Activated T-cell treated with anti-CD3 and anti-CD28 coated beads for 1 hour (primary cell): ENCODE measurements at places on chromosomes 3 and 15.

- DNase-seq: no peak
Observed at GRCh38 chr3:168579010-168579409, 483.3 kb upstream of the GOLIM4 start.

DNA sequence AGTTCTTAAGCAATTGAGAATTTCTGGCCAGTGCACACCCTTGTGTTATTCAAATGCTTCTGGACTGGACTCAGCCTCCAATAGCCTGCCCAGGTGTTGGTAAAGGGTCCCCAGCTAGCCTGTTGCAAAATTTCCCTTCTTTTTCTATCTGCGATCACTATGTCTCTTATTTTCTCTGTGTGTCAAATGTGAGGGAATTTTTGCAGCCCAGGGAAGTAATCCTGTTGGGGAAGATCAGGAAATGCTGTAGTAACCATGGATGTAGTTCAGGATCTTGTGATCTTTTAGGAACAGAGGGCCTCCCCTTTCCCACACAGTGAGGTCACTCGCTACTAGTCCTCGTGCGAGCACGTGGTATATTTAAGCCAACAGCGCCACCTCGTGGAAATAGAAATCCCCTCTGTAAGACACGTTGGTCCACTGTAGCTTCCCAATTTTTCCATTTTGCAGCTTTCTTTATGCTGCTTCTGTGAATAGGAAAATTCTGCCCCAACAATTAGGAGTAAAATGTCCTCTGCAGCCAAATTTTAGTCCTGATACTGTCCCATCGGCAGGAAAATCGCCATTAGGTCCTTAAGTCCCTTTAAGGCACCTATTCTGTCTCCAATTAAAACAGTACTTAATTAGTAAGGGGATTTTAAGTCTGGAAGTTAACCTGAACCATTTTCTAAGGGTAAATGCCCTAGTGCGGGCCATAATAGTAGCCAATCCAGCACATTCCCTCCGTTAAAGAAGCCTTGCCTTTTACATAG lies 4.0 kb upstream of the SMCO1 start:
- peak; percentile 32 for DNase-seq

GRCh38 chr3:74080056-74080461 lies 455.3 kb upstream of the PDZRN3 start:
- DNase-seq: no peak

GRCh38 chr3:31505371-31506048 lies 27.2 kb upstream of the STT3B start:
- no peak for DNase-seq

GRCh38 chr3:143067201-143067600 lies 52.4 kb upstream of the CHST2 start:
- no peak for DNase-seq

DNA sequence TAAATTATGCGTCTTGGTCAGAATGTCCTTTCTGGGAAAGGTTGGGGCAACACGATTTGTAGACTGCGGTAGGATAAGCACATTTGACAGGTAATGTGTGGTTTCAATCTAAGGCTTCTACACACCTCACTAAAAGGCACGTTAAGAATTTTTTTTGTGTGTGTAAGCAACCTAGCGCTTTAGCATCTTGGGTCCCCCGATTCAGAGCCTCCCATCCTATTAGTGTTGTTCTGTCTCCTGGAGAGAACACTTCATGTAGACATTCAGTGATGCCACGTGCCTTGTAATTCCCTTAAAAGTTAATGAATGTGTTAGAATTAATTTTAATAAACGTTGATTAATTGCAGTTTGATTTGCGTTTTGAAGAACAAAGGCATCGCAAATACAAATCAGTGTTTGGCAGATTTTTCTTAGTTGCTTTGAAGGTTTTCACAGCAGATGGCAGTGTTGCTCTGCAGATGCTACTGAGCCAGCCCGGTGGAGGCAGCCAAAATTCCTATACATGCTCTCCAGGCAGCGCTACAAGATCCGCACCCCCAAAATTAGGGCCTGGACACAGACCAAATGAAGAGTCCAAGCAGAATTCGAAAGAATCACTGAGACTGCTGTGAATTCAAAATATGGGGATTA lies 63.5 kb downstream of the OTOL1 start:
- no peak for DNase-seq

DNA sequence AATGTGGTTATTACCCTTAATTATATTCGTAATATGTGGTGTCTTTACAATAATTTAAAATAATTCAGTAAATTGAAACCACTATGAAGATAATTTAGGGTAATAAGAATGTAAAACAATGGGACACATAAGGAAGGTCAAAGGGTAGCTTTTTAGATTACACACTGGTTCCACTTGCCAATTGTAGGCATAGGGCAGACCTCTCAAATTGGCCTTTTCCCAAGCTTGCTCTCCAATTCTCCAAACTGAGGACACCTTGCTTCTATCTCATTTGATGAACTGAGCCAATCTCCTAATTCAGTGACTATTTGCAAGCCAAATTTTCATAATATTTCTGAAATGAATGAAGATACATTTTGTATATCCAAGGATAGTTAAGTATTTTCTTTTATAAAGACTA lies 151.4 kb downstream of the ARPP21 start:
- DNase-seq: no peak

DNA sequence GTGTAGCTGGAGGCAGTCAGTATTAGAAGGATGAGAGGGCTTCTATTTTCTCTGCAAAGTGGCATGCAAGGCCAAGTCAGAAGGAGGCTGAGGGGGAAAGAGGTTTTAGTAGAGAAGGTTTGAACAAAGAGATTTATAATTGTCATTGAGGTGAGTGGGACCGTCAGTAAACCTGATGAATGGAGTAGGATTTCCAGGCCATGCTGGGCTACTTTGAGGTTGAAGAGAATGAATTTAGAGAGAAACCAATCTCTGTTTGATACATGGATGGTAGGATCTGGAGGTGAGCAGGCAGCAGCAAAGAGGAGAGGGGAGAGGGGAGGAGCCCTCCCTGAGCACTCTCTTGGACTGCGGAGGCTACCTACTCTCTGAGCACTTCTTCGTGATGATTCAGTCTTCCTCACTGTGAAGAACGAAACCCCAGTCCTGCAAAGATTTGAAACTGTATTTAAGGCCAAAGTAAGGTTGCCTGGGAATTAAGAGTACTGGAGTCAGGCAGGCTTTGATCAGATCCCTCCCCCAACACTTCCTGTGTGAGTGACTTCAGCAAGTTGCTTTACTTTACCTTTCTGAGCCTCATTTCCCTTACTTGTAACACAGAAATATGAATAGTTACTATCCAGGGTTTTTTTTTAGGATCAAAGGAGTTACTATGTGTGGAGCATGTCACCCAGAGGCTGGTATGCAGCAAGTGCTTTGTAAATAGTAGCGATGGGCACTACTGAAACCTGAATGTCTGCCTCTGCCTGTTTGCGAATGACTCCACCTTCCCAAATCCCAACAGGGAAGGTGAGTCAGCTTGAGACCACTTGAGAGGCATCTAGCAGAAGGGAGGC lies 75.8 kb downstream of the RPL39L start:
- no peak for DNase-seq

DNA sequence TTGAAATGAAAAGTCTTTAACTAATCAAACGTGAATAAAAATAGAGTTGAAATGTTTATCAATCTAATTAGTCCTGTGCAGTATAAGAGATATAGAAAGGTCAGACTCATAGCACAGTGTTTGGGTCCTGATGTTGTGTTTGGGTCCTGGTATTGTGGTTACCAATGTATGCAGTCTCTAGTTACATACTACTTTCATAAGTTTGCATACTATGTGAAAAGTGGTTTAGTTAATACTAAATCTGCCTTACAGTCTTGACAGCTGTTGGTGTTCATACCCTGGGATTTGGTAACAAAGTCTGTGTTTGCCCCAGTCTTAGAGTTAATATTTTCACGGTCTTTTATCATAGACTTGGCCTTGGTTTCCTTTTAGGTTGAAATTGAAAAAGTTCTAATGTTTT lies 41.7 kb downstream of the KIF15 start:
- no peak for DNase-seq

- peak; percentile 5 for DNase-seq
Observed at GRCh38 chr3:157865352-157866000, 240.7 kb downstream of the SHOX2 start.

DNA sequence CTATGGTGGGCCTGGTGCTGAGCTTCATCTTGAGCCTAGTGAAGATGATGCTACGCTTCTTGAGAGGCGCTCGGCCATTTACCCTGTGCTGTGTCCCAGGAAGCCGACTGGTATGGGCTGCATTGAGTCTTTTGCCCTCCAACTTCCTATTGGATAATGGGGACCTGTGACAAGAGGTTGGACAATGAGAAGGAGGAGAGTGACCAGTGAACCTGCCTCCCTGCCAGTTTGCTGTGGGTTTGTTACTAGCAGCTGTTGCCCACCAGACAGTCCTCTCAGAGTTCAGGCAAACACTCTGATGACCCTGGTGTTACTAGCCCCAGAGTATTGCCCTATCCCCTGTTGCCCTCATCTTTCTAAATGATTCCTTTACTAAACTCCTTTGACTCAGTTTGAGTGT lies 99.6 kb upstream of the PFN2 start:
- no peak for DNase-seq

- DNase-seq: no peak
Observed at GRCh38 chr3:117531078-117531767, 821.6 kb downstream of the TUSC7 start.
